ENCODE measurements at places on chromosomes 12 and 14. TPM values are rescaled to one million over a fixed set of nuclear protein-coding genes. Genes with fewer than 3 reads are reported as not detected.

The ASIC1 gene
- not detected for total RNA-seq

The CCDC184 gene
- total RNA-seq: not detected

The PLEK2 gene
- total RNA-seq: 5.9 TPM

The NRXN3 gene
- not detected for total RNA-seq

The FAM161B gene
- 2.8 TPM for total RNA-seq

The AP5M1 gene
- total RNA-seq: 8.1 TPM

The GEMIN2 gene
- total RNA-seq: 11.9 TPM

The RD3L gene
- not detected for total RNA-seq

The PKP2 gene
- total RNA-seq: 3.1 TPM

The RERGL gene
- not detected for total RNA-seq

The KRT73 gene
- total RNA-seq: not detected

The OTUB2 gene
- total RNA-seq: 0.40 TPM

The TSHR gene
- total RNA-seq: not detected

The ACOT4 gene
- total RNA-seq: 0.99 TPM

The TNFAIP2 gene
- 46.0 TPM for total RNA-seq

The GPRC5A gene
- 0.99 TPM for total RNA-seq

The PPP4R3A gene
- 65.7 TPM for total RNA-seq

The ARPC3 gene
- total RNA-seq: 182 TPM

The TMEM119 gene
- total RNA-seq: not detected

The RGS6 gene
- total RNA-seq: not detected

The GPD1 gene
- not detected for total RNA-seq

The GALNT4 gene
- total RNA-seq: 14.4 TPM

The ZDHHC22 gene
- under 0.01 TPM for total RNA-seq

The GARIN6 gene
- total RNA-seq: not detected

The LRTM2 gene
- not detected for total RNA-seq

The POTEM gene
- total RNA-seq: not detected

The PTGER2 gene
- under 0.01 TPM for total RNA-seq

The SLC39A2 gene
- not detected for total RNA-seq

The ETV6 gene
- total RNA-seq: 6.7 TPM

The SEL1L gene
- 63.3 TPM for total RNA-seq

The TWF1 gene
- 91.5 TPM for total RNA-seq

The SLC17A8 gene
- not detected for total RNA-seq

The ATP6V1D gene
- 59.5 TPM for total RNA-seq

The NKX2-1 gene
- total RNA-seq: under 0.01 TPM

The SERPINA10 gene
- total RNA-seq: not detected

The SLCO1B3 gene
- total RNA-seq: not detected

The CHURC1 gene
- total RNA-seq: 37.1 TPM

The NPAS3 gene
- 0.20 TPM for total RNA-seq

The PTCSC3 gene
- total RNA-seq: not detected

The RPGRIP1 gene
- 0.20 TPM for total RNA-seq

The CLEC1A gene
- 12.5 TPM for total RNA-seq

The RPL10L gene
- not detected for total RNA-seq

The HOXC4 gene
- total RNA-seq: not detected

The MIP gene
- total RNA-seq: under 0.01 TPM

The STYX gene
- 20.6 TPM for total RNA-seq

The RERG gene
- total RNA-seq: not detected

The BDKRB2 gene
- under 0.01 TPM for total RNA-seq

The LBHD2 gene
- total RNA-seq: not detected

The EXOC3L4 gene
- total RNA-seq: not detected

The RFX4 gene
- total RNA-seq: not detected

The SPIC gene
- total RNA-seq: not detected

The IRAK3 gene
- 8.5 TPM for total RNA-seq

The NUDT14 gene
- 56.4 TPM for total RNA-seq

The HEATR5A gene
- total RNA-seq: 33.5 TPM

All from lung microvascular endothelial cell (primary cell).